ENCODE measurements at places on chromosomes 6 and 20.

GRCh38 chr6:7454696-7455358 is 65.2 kb downstream of the RIOK1 start:
- DNase-seq = no peak

DNA sequence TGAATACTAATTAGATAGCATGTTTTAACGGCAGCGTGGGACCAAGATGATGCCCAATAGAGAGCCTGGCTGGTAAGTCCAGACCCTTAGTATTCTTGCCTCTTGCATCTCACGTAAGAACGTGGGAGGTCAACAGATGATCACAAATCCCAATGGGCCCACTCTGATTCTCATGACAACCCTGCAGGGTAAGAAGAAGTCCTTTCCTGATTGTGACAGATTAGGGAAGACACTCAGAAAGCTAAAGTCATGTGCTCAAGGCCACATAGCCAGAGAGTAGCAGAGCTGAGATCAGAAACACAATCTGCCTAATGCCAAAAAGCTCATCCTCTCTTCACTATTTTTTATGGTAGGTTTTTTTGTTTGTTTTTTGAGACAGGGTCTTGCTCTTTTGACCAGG is 103.8 kb downstream of the RALGAPA2 start:
- no peak for DNase-seq

DNA sequence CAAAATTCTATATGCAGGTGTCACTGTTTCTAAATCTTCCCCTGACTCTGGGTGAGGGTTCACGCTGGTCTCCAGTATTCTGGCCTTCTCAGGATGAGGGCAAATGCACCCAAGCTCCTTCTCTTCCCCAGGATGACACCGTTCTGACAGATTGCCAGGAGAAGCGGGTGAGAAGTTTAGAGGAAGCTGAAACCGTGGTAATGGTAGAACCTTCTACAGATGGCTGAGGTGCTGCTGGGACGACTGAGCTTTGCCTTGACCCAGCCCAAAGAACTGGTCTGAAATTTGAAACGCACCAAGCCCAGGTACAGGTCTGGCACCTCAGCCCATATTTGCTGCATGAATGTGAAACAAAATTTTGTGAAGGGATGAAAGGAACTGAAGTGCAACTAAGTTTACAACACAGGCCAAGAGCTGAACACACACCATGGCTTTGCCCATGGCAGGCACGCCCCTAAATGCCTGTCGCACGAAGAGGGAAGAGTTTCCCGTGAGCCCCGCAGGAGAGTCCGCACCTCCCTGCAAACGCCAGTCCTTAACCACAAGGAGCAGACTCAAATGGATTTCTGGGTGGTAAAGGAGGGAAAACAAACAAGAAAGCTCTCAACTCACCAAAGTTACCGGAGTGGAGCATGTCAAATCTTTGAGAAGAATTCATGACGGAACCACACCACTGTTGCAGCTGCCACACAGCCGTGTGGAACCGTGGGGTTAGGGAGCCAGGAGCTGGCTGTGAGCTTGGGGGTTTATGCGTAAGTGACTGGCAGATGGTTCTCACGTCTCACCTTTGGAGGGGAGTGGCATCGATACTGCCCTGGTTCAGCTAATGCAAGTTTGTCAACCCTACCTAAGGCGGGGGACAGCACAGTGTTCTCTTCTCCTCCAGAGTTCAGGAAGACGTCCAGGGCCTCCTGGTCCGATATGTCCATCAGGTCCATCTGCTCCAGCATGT is 138.9 kb downstream of the DTNBP1 start:
- DNase-seq = no peak

GRCh38 chr6:12767016-12767415 is 50.4 kb downstream of the PHACTR1 start:
- DNase-seq = no peak

DNA sequence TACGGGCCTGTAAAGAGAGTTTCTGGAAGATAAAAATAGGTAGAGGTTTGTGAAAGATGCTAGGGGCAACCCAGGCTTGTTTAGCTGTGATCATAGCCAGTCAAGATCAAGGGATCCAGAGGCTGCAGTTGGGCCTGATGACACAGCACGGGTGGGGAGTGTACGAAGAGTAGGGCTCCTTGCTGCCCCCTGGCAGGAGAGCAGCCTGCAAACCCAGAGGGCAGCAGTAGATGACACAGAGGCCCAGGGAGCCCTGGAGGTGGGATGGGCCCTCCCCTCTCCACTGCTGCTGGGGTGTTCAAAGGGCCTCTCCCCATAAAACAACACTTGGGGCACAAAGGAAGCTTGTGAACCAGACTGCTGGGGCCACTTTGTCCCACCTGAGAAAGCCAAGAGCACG is 47.2 kb downstream of the VEGFA start:
- DNase-seq = peak; percentile 45

DNA sequence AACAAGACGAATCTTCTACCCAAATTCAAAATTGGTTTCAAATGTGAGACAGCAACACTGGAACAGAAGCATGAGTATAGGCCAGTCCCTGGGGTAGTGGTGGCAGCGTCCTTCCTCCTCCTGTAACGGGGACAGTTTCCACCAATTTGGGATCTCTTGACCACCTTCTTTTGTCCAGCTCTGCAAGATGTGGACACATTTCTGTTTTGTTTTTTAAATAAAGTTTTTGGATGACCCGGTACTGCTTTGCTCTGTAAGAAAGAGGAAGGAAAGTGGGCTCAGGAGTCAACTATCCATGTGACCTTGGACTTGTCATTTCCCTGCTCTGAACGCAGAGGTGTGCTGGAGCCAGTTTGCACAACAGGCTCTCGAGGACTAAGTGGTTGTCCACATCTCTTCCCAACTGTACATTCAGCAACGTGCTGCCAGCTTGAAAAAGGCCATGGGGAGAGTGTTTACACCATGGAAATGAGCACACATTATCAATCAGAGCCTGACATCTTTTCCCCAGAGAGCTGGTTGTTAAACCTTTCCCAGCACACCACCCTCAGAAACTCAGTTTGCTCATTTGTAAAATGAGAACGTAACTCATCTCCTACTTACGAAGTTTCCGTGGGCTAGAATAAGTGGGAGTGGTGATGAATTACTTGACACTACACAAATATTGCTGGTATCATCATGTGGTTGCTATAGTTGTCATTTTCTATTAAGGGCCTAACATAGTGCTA is 66.5 kb downstream of the ADTRP start:
- no peak for DNase-seq

DNA sequence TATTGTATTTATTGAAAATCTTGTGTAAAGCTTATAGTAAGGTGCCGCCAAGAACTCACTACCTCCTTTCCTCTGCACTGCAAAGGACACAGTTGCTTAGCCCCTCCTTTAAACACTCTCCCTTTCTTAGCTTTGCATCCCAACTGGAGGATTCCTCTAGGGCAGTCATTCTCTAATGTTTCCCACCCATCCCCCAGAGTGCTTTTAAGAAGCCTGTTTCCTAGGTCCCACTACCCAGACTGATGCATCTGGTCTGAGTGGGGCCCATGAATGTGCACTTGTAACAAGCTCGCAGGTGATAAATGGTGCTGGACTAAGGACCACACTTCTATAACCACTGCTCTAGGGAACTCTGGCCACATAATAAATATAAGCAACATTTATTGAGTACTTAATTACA is 55.2 kb downstream of the B4GALT5 start:
- DNase-seq = no peak

DNA sequence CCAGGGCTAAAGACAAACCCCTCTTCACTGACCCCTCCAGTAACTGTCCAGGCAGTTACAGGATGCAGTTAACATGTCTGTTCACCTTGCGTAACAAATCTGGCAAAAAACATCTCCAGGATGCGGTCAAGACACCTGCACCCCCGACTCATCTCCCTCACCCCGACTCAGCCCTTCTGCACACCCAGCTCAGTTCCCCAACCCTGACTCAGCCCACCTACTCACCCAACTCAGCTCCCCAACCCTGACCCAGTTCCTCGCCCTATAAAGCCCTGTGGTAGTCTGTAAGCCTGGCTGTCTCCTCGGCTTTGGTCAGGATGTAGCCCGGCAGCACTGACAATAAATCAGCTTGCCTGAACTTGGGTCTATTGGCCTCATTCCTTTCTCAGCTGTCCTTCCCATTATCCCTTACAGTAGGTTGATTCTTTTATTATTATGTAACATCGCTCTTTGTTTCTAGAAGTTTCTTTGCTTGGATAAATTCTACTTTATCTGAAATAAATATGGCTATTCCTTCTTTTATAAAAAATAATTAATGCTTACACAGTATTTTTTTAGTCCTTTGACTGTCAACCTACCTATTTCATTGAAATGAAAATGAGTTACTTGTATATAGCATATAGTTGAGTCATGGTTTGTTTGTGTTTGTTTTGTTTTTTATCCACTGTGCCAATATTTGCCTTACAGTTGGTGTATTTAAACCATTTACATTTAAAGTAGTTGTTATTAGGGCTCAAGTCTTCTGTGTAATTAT is 12.9 kb upstream of the ADTRP start:
- no peak for DNase-seq

DNA sequence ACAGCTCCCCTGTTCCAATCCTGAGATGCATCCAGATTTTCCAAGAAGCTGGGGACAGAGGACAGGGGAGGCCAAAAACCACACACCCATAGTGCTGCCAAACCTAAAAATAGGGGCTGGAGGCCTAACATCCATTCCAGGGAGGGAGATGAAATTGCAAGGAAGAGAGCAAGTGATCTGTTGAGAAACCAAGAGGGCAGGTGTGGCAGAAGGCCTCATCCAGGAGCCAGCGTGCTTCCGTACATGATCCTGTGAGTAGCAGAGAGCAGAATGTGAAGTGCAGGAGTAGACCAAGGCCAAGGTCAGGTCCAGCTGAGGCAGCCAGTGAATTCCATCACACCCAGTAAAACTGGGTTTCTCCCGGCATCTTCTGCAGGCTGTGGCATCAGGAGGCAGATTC is 167.7 kb upstream of the RIN2 start:
- no peak for DNase-seq

DNA sequence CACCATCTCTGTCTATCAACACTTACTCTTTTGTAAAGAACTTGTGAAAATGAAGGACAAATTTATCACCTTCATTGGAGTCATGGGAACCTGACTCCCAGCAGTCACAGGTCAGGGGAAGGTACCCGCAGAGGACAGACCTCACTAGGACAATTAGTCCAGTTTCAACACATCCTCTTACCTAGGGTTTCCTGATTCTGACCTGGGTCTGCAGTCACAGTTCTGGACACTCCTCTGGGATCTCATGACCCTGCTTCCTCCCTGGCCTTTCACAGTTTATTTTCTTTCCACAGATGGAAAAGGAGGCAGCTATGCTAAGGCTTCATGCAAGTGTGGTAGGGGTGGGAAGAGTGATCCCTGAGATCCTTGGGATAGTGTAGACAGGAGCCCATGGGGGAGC is 15.7 kb downstream of the HLA-A start:
- DNase-seq = no peak

DNA sequence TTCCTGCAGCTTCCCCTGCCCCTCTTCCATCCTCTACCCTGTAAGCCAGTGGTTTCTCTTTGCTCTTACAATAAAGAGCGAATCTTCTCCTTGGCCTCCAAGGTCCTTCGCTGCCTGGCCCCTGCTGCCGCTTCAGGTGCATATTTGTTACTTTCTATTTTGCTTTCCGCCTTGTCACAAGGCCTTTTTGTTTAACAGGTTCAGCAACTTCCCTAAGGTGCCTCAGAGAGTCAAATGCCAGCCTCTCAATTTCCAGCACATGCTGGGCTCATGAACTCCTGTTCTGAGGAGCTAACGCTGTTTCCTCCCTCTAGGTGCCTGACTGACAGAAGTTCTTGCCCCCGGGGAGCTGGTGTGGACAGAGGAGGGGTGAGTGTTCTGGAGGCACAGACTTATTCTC is 42.4 kb upstream of the EPB41L1 start:
- no peak for DNase-seq

DNA sequence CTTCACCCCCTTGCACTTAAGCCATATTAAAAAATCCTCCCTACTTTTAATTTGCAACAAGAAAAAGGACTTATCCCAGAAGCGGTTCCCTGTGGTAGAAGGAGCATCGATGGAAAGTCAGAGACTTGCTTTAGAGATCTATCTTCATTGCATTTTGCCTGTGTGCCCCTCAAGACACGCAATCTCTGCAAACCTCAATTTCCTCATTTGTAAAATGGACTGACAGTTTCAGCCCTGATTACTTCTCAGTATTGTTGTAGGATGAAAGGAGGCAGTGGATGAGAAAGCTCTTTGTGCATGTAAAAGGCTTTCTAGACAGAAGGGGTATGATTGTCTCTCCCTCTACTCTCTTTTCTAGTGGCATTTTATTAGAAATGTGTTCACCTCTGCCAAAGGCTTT is 410.2 kb downstream of the CDC5L start:
- no peak for DNase-seq

- no peak for DNase-seq
Observed at GRCh38 chr6:52929321-52930164, 20.0 kb upstream of the GSTA3 start.

GRCh38 chr20:48763216-48763914 is 64.4 kb downstream of the PREX1 start:
- DNase-seq = no peak

DNA sequence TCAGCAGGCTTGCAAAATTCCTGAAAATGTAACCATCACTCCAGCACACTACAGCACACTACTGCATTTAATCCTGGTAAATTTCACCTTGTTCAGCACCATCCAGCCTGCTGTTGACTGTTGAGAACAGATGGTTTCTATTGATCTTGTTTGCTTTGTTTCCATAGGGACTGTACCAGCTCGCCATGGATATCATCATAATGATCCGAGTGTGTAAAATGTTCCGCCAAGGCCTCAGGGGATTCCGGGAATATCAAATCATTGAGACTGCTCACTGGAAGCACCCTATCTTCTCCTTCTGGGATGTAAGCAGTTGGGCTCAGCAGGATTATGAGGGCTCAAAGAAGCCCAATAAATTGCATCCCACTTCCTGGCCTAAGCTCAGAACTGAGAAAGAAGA is 4.1 kb downstream of the CNBD2 start:
- no peak for DNase-seq

GRCh38 chr6:91659891-91660290 is 1073.0 kb upstream of the MAP3K7 start:
- DNase-seq = no peak

- DNase-seq = no peak
Observed at GRCh38 chr6:25874118-25874517, at the start of gene SLC17A3. Gene SLC17A3, minus strand, starts transcription at chr6:25874243. Its CDS starts 5,856 bp downstream, at chr6:25868387.

DNA sequence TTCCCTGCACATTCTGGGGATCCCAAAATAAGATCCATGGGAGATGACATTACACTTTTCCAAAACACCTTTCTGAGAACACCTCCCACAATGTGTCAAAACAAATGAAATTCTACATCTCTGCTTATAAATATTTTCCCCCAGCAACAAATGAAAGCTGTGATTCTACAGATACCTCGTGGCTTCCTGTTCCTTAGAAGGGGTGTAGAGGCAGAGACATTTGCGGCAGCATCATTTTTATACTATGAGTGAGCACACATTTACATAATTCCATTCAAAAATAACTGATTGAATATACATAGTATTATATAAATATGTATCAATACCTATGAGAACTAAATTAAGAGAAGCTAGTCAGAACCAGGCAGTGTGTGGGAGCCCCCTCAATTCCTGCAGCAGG is 213.9 kb upstream of the JARID2 start:
- no peak for DNase-seq

DNA sequence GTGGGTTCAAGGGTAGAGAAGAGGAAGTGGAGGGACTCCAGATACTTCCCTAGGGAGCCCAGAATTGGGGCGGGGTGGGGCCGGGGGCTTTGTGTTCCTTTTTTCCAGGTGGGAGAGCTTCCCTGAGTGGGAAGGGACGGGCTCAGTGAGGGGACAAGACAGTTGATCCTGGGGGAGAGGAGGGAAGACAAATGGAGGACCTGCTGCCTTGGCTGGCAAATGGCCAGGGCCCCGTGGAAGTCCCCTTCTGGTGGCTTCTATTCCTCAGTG is 2.6 kb downstream of the CTSZ start:
- no peak for DNase-seq

GRCh38 chr6:162442687-162443086 is 284.9 kb downstream of the PRKN start:
- DNase-seq = peak; percentile 58

GRCh38 chr20:53050338-53050737 is 78.2 kb downstream of the TSHZ2 start:
- DNase-seq = no peak

All from HEK293T (cell line).